Heart left ventricle (tissue), 16 donors: ENCODE measurements at places on chromosomes 2 and 18. TPM values are rescaled to one million over a fixed set of nuclear protein-coding genes. Genes with fewer than 3 reads are reported as not detected.

Gene ANKRD12
- 20.9 TPM for polyA plus RNA-seq

Gene ANKMY1
- polyA plus RNA-seq = 4.9 TPM

Gene MAPRE2
- polyA plus RNA-seq = 36.4 TPM

Gene KDM3A
- 25.4 TPM for polyA plus RNA-seq

Gene NEB
- polyA plus RNA-seq = 4.4 TPM

Gene HOXD9
- polyA plus RNA-seq = 0.23 TPM

Gene SH3BP4
- 25.2 TPM for polyA plus RNA-seq

- DNase-seq = no peak
Observed at GRCh38 chr2:134336352-134336751, 82.5 kb downstream of the MGAT5 start.

DNA sequence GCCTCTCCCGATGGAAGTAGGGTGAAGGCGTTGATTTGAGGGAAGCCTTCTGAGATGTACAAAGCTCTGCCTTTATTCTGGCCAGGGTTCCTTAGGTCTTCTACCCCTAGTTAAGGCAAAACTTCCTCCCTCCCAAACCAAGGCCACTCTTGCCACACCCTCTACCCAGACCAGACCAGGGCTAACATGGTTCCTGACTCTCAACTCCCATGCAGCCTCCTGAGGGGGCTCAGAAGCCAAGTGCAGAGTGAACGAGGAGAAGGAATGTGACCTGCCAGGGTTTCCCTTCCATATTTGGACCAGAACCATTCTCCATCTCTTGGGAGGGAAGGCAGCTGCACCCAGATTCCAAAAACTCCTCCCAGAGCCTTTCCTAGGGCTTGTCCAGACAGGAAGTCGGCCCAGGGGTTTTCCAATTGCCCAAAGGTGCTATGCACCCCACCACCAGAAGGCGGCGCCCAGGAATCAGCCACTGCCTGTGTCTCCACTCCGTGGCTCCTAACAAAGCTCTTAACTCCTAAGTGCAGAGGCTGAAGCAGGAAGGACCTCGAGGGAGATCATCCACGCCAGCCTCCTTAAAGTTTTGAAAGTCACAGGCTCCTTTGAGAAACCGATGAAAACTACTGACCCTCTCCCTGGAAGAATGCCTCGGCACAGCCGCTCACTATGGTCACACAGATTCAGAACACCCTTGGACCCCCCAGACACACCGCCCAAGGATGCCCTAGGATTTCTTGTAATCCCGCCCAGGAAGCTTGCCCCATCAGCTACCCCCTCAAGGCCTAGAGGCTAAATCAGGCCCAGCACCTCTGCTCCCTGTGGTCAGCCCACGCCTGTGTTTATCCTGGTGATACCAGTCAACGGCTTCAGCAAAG lies 157.8 kb downstream of the SMAD2 start:
- DNase-seq = peak; percentile 80

GRCh38 chr2:174945601-174946260 lies 59.5 kb downstream of the CHN1 start:
- DNase-seq = no peak

- no peak for DNase-seq
Observed at GRCh38 chr2:66813976-66814375, 379.1 kb downstream of the MEIS1 start.

- no peak for DNase-seq
Observed at GRCh38 chr2:128435576-128436478, 117.2 kb upstream of the HS6ST1 start.

GRCh38 chr2:232365621-232366321 lies 12.8 kb upstream of the ALPP start:
- DNase-seq = no peak

- no peak for DNase-seq
Observed at GRCh38 chr2:39730685-39731302, 48.3 kb downstream of the THUMPD2 start.

- DNase-seq = no peak
Observed at GRCh38 chr18:41647914-41648313, 307.1 kb upstream of the PIK3C3 start.

DNA sequence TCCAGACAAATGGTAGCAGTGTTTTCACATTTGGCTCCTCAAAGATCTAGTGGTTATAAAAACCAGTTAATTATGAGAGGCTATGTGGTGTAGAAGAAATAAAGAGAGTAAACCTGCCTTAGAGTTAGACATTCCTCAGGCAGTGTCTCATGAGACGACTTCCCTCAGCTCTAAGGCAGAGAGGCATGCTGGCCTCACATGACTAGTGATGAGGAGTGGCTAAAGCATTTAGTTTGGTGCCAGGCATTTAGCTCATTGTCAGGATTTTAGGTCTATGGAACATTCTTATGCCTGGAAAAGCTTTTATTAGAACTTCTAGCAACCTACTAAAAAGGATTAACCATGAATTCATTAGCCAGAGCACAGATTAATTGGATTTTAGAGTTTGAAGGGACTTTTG lies 90.3 kb downstream of the RPRM start:
- no peak for DNase-seq

GRCh38 chr2:42098571-42099437 lies 51.0 kb downstream of the PKDCC start:
- peak; percentile 48 for DNase-seq

DNA sequence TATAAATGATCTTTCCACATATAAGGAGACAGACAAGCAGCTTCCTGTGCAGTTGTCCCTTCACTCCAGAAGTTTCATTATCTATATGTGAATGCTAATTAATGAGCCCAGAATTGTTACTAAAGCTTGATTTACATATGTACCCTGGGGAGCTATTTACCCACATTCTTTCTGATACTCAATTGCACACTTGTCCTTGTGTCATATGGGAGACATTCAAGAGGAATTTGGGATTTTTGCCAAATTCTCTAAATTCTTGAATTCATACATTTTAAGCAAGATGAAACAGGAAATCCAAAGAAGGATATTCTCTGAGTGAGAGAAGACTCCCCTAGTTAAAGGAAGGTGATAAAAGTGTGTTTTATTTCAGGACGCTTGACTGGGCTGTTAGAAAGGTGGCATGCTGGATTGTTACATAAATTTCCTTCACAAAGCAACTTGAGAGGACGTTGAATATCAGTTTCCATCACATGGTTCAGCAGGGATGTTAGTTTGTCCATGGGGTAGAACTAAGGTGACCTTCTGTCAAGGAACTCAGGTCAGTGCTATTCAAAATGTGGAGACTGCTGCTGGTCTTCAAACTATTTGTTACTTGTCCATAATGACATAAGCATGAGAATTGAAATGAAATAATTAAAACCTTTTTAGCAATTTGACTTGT lies 368.2 kb downstream of the IRS1 start:
- no peak for DNase-seq

DNA sequence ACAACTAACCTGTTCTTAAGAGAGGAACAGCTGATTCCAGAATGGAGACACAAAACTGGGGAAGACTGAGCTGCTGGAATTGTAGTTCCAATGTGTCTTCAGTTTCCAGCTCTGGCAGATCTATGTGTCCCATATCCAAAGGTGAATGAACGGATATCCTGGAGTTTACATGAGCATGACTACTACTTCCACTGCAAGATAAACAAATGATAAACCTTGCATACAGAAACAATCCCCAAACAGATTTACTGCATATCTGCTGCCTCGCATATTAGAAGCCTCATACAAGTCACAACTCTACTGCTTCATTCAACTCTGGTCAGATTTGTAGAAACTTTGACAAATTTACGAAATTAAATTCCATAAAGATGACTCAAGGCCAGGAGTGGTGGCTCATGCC lies 15.0 kb downstream of the RTTN start:
- DNase-seq = no peak
